ENCODE measurements at places on chromosomes 16 and 17.

DNA sequence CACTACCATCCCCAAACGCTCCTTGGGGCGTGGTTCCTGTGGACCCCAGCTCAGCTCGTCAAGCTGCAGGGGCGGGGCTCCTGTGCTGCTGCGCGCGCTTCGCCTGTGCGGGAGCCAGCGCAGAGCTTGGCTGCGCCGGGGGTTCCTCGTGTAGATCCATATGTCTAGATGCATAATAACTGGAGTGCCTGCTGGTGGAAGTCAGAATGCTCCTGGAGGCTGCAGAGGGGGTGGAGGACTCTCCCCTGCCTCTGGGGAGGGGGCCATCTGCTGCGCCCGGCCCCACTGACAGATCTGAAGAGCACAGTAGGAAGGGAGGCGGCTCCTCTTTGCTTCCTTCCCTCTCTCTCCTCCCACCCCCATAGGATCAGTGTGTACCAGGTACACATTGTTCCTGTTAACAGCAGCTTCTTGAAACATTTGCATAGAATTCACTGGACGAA lies 4.6 kb downstream of the RASD1 start:
- DNase-seq = no peak

DNA sequence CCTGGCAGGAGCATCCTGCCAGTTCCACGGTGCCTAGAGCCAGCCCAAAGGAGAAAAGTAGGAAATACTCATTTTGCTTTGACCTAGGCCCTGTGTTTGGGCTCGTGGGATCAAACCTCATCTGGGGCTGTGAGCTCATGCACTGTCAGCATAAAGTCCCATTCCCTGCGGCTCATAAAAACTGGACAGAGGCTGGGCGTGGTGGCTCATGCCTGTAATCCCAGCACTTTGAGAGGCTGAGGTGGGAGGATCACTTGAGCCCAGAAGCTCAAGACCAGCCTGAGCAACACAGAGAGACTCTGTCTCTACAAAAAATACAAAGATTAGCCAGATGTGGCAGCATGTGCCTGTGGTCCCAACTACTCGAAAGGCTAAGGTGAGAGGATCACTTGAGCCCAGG lies 17.9 kb downstream of the ATP6V0D1 start:
- DNase-seq = no peak

GRCh38 chr17:31579265-31579664 lies 187.8 kb downstream of the RAB11FIP4 start:
- no peak for DNase-seq

- DNase-seq = peak; percentile 85
These were observed 4.2 kb downstream of the MNT start for GRCh38 chr17:2396568-2397246.

DNA sequence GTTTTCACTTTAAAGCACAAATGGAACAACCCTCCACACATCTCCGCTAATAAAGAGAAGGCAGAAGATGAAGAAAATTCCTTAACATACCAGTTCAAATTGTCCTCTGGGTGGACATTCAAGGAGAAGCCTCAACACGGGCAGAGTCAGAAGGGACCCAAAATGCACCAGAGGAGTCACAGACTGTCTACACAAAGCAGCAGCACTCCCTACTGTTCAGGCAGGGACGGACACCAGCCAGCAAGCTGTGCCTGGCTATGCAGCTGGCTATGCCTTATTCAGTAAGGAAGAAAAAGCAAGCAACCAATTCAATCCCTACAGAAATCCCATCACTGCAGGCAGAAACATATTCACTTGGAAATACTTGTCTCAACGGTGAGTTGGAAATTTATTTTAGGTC lies 8.1 kb downstream of the DNAJC7 start:
- no peak for DNase-seq

- DNase-seq = no peak
These were observed 554 bp downstream of the MTSS2 start for GRCh38 chr16:70685061-70685937.

DNA sequence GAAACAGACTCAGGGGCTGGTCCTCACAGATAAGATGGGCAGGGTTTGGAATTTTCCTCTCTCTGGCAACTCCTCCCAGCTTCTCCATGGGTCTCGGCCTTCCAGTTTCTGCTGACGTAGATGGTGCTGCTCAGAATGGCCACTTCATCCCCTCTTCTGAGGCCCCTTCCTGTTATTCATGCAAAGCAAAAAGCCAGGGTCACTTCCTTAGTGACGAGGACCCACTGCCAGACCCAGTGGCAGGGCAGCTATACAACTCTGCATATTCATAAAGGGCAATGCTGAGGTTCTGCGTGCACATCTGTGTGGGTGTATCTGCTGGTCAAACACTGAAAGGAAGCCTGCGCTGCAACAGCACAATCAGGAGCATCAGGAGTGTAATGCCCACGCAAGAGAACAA lies 108.8 kb downstream of the WSCD1 start:
- no peak for DNase-seq

- no peak for DNase-seq
These were observed 284.9 kb downstream of the SOX9 start for GRCh38 chr17:72405662-72406230.

DNA sequence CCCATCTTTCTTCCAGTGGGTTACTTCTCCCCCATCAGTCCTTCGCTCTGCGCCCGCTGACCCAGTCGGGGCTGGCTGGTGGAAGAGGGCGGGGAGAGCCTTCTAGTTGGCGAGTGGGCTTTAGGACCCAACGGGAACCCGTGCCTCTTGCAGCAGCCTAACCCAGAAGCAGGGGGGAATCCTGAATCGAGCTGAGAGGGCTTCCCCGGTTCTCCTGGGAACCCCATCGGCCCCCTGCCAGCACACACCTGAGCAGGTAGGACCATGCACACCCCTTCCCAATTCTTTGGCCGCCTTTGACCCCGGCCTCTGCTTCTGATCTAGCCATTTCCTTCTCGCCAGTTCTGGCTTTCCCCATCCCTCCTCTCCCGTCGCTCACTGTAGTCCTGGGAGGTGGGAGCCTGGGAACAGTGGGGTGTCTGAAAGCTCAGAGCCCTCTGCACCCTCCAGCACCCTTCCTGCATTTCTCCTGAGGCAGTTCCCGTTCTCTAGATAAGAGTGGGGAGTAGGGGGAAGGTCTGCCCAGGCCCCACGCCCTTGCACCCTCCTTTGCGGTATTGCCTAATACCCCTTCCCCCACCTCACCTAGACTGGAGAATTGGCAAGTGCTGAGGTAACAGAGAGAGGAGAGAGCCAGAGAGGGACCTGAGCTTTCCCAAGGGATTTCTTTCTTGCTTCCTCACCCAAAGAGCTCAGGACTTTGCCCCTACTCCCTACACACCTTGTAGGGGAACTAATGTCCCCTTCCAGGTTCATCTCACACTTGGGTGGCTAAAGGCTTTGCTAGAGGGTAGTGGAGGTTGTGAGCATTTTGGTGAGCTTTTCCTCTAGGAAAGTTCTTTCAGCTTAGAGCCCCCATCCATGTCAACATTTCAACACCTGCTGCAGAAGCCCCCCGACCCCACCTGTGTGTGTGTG lies at the start of gene RARA:
Gene RARA (plus strand): TSS at position 150 of the 918 bp plus-strand sequence. CDS start 22,039 bp downstream, outside the sequence.
- DNase-seq = no peak

GRCh38 chr17:64006361-64007088 lies 8.4 kb downstream of the PRR29 start:
- DNase-seq = no peak

- DNase-seq = no peak
These were observed 66.8 kb upstream of the FA2H start for GRCh38 chr16:74841469-74841868.

GRCh38 chr16:86827521-86827920 lies 249.2 kb downstream of the FOXL1 start:
- DNase-seq = no peak

DNA sequence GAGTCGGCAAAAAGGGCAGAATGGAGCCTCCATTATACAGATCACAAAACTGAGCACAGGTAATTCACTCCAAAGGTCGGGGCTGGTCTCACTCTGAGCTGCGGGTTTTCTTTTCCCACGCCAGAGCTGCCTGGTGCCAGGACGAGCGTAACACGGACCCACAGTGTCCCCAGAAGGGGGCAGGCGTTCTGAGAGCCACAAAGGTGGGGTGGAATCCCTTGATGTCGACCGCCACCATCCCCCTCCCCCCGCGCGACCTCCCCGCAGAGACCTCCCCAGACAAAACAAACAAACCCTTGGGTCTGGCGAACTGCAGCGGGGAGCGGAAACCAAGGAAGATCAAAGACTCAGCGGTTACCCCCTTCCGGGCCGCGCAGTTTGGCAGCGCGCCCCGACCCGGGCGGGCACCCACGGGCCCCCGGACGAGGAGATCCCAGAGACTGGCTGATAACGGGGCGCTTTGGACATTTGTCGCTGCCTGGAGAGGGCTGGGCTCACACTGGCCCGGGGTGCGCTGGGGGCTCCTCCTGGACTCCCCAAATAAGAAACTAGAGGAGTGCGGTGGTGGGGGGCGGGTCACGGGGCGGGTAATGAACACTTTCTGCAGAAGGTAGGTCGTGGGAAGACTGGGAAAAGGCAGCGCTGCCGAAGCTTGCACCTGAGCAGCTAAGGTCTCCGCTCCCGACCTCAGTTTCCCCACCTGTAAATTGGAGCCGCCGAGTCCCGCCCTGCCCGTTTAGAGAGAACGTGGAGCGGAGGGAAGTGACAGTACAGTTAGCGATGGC lies 664 bp upstream of the NKD1 start:
- DNase-seq = peak; percentile 92

DNA sequence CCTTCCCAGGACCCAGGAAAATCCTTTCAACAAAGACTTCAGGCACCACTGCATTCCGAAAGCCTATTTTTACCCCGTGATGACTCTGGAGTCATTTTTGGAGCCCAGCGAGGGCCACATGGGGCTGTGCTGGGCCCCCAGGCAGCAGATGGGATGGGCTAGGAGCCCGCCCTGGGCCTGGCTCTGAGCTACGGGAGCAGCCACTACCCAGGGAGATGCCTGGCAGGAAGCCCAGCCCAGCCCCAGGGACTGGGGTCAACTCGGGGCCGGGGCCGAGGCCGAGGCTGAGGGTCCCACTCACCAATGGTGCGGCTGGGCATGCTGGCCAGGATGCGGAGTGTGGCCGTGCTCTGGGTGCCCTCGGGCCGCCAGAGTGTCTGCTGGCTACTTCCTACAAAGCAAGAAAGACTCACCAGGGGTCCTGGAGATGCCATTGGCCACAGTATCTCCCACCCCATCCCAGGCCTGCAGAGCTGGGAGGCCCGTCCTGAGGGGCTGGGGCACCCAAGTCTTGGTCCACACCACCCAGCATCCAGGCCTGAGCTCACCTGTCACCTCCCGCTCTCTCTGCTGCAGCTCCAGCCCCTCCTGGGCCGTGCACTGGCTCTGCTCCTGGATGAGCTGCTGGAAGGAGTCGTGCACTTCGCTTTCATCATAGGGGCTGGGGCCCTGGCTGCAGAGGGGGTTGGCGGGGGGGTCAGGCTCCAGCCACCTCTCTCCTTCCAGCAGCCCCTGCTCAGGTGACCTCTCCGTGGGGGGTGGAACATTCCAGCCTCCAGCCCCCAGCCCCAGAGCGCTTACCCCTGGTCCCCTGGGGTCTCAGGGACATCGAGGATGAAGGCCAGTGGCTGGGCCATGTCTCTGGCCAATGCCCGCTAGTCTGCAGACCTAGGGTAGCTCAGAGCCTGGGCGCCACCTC lies 2.3 kb downstream of the TMC6 start:
- no peak for DNase-seq

DNA sequence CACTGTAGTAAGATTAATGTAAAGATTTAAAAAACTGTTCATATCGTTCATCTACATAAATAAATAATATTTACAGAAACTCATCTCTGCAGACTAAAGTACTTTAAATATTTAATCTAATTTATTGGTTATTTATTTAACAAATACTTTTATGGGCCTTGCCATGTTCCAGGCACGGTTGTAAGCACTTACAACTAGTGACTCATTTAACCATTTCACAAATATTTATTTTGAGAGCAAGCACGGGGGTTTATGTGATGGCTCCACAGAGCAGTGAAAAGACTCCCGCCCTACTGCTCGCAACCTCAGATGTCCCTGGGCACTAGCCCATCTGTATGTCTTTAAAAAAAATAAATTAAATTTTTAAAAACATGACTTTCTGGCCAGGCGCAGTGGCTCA lies 575.9 kb downstream of the WWOX start:
- DNase-seq = no peak

- DNase-seq = peak; percentile 80
These were observed 20.6 kb downstream of the ADAM11 start for GRCh38 chr17:44779211-44780025.

- DNase-seq = no peak
These were observed 151.0 kb upstream of the CDC42EP4 start for GRCh38 chr17:73462823-73463222.

GRCh38 chr17:29210879-29211278 lies 30.7 kb upstream of the MYO18A start:
- no peak for DNase-seq
